ENCODE measurements at places on chromosomes 5 and 9. TPM values are rescaled to one million over a fixed set of nuclear protein-coding genes. Genes with fewer than 3 reads are reported as not detected.

C5orf46 gene
- total RNA-seq: not detected

PCDHB15 gene
- total RNA-seq: 1.1 TPM

LHX3 gene
- under 0.01 TPM for total RNA-seq

GCNT1 gene
- total RNA-seq: 78.4 TPM

DIMT1 gene
- 34.7 TPM for total RNA-seq

C9orf78 gene
- total RNA-seq: 41.0 TPM

NTRK2 gene
- total RNA-seq: 3.3 TPM

CAVIN4 gene
- 1.4 TPM for total RNA-seq

MARCHF11 gene
- not detected for total RNA-seq

WDR31 gene
- 1.4 TPM for total RNA-seq

EXOC3 gene
- total RNA-seq: 49.2 TPM

PTTG1 gene
- total RNA-seq: 29.8 TPM

CDC14B gene
- total RNA-seq: 44.2 TPM

IL5 gene
- total RNA-seq: not detected

PCDHGA5 gene
- 2.7 TPM for total RNA-seq

KIF20A gene
- 7.2 TPM for total RNA-seq

APC gene
- total RNA-seq: 65.7 TPM

AGTPBP1 gene
- total RNA-seq: 14.4 TPM

GFPT2 gene
- total RNA-seq: 30.4 TPM

KLF9 gene
- total RNA-seq: 46.9 TPM

BRIX1 gene
- total RNA-seq: 59.7 TPM

SLC27A6 gene
- total RNA-seq: not detected

SHROOM1 gene
- total RNA-seq: 4.7 TPM

ZNF474 gene
- 0.72 TPM for total RNA-seq

LCP2 gene
- not detected for total RNA-seq

CCDC152 gene
- 0.36 TPM for total RNA-seq

ANKRD31 gene
- 0.29 TPM for total RNA-seq

NDOR1 gene
- 6.2 TPM for total RNA-seq

SV2C gene
- not detected for total RNA-seq

WDR38 gene
- total RNA-seq: not detected

GARNL3 gene
- total RNA-seq: 5.8 TPM

GTF3C4 gene
- total RNA-seq: 21.7 TPM

GAS1 gene
- 107 TPM for total RNA-seq

RALGPS1 gene
- 5.3 TPM for total RNA-seq
